ENCODE measurements at places on chromosomes 3 and 15. TPM values are rescaled to one million over a fixed set of nuclear protein-coding genes. Genes with fewer than 3 reads are reported as not detected.

REC114 gene
- not detected for polyA plus RNA-seq

TYRO3 gene
- 154 TPM for polyA plus RNA-seq

DNA sequence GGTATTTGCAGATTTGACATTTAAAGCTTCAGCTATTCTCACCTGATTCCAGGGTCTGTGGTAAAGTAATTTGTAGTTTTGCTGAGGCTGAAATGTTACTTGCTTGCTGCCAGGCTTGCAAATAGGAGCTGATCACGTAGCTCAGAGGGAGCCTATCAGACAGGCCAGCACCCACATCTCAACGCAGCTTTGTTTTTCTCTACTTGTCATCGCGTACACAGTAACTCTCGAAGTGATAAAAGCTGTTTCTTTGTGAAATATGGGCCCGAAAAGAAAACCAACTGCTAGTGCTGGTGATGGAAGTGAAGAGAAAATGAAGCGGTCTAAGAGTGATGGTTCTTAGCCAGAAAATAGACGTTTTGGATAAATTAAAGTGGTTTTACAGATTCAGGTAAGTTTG is 23.4 kb downstream of the RAB5A start:
- no peak for DNase-seq

DNA sequence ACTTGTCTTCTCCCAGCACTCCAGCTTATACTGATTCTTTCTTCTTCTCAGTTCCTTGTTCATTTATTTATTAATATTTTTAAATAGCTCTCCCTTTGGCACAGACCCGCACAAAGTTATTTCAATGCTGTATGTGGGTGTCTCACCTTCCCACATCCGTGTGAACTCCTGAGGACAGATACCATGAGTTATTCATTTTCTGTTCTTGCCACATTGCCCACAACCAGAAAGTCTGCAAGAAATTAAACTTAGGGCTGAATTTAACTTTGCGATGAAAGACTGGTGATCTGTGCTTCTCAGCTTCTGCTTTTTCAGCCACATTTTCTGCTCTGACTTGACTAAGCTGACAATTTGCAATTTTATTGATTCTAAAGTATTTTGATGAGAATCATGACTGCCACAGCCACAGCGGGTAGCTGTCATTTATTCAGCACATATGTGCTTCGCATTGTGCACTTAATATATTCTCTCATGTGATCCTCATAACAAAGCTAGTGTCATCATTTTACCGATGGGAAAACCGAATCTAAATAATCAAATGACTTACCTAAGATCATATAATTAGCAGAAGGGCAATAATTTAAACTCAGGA is 569.8 kb downstream of the EDEM1 start:
- no peak for DNase-seq

TRIM71 gene
- 7.4 TPM for polyA plus RNA-seq

LRRC31 gene
- polyA plus RNA-seq: 0.37 TPM

GRCh38 chr3:90221900-90222299 is 1114.5 kb downstream of the EPHA3 start:
- no peak for DNase-seq

- no peak for DNase-seq
Observed at GRCh38 chr3:62727536-62727935, 147.7 kb downstream of the CADPS start.

SLC12A1 gene
- 462 TPM for polyA plus RNA-seq

DNA sequence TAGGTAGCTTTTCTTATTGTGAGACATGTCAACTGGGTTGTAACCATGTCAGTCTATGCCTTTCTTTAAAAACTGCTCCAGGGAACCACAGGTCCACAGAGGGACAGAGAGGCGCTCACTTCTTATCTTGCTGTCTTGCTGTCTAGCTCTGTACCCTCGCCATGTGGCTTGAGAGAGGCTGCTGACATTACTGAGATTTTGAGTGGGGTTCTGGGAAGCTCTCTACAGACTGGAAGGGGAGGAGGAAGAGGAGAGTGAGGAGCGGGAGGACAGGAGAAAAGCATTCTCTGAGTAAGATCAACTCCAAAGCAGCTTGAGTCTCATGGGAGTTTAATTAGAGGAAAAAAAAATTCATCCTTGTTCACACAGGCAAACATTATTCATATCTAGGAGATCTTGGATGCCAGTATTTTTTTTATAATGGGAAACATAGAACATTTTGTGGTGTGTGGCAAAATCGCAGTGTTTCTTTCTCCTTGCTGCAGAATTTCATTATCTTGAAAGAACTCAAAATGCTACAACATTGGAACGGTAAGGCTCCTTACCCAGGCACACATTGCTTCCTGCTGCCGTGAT is 1037.0 kb upstream of the NR2F2 start:
- DNase-seq: no peak

DNA sequence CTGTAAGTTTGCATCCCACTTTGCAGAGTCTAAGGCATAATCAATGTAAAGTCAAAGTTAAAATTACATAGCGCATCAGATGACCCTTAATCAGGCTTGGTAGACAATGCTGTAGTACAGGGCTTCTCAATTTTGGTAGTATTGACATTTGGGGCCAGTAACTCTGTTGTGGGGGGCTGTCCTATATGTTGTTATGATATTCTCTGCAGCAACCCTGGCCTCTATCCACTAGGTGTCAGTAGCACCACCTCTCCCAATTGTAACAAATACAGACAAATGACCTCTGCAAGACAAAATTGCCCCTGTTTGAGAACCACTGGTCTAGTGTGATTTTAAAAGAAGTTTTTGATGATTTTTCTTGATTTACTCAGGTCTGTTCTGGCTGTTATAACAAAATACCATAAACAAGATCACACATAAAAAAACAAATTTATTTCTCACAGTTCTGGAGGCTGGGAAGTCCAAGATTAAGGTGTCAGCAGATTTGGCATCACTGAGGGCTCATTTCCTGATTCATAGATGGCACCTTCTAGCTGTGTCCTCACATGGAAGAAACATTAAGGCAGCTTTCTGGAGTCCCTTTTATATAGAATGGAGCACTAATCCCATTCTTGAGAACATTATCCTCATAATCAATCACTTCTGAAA is 37.6 kb upstream of the SLC9A9 start:
- DNase-seq: no peak

ABHD6 gene
- 10.9 TPM for polyA plus RNA-seq

DNA sequence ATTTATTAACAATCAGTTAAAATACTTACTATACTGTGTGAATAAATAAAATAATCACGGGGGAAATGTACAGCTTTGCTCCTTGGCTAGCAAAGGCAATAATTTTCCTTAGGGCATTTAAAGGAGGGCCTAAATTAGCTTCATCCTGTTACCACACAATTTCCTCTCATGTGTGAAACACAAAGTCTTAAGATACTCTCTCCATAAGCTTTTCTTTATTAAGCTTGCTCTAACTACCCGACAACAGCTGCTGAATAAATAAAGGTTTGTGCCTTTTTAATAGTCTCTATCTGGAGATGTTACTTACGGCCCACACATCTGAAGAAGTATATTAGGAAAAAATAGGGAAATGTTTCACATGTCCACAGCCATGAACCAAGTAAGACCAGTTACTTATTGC is 29.7 kb downstream of the ZNF106 start:
- DNase-seq: no peak

DNA sequence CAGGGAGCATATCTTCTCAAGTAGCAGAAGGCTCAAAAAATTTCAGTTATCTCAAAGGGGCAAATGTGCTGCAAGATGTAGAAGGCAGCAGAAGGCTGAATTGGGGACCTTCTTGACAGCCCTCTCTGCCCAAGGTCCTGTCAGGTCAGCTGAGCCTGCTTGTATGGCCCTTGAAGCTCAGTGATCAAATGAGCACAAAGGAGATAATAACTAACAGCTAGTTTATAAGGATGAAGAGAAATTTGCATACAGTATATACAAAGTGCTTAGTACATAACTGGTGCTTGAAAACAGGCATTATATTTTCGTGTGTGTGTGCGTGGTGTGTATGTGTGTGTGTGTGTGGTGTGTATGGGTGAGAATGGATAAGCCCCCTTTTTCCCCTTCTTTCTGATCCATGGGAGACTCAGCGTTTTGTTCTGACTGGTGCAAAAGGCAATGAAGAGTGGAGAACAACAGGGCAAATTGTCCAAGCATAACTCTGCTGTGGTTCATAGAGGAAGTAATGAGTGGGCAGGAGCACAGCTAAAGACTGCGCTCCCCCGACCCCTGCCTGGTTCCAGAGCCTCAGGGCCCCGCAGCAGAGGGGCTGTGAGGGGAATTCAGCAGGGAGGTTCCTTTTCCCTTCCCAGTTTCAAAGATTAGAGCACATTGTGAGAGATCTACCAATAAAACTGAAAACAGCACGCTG is 356.8 kb upstream of the NR2F2 start:
- DNase-seq: no peak

C3orf49 gene
- polyA plus RNA-seq: 0.40 TPM

DNA sequence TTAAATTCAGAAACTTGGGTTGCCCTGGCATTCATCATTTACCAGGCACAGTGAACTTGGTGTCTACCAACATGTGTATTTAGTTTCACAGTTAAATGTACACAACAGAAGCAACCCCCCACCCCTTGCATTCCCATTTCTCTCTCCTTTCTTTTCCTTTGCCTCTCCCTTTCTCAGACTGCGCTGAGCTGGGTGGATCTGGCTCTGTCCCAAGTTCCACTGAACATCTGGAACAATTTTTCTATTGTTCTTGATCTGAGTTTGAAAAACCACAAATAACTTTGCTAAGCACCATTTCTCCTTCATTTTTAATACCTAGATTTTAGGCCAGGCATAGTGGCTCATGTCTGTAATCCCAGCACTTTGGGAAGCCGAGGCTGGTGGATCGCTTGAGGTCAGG is 242.2 kb downstream of the ABHD5 start:
- DNase-seq: no peak

TTC23 gene
- 31.6 TPM for polyA plus RNA-seq

GRCh38 chr3:143139762-143140161 is 20.2 kb downstream of the CHST2 start:
- no peak for DNase-seq

DNA sequence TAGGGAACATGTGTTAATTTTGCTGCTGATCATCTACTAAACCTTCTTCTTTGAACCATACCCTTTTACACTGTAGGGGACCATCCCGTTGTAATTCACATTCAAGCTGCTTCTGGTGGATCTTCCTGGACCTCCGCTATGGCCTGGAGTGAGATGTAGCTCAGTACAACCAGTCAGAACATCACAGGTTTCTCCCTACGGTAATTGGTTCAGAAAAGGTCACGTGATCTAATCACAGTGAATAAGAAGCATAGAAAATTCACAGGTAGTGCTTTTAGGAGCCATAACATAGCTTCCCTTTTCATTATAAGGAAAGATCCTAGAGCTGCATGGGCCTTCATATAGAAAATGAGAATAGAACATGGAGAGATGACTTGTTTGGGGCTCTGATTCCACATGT is 320.8 kb upstream of the PDZRN3 start:
- DNase-seq: no peak

GRCh38 chr3:66482018-66482404 is 18.8 kb downstream of the LRIG1 start:
- no peak for DNase-seq

DNA sequence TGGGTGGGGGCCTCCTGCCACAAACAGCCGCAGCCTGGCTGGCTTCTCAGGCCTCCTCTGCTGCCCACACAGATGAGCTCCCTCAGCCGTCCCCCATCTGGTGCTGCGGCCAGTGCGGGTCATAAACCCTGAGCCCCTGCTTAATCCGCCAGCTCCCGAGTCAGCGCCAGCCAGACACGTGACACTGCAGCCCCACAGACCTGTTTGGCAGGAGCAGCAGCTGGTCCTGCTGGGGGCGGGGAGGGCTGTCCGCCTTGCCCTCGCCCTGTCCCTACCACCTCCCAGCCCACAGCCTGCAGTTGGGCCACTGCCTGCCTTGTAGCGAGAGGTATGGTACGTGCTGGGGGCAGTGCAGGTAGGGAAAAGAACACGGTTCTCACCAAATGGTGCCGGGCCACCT is 86.2 kb downstream of the IQSEC1 start:
- no peak for DNase-seq
